Heart left ventricle (tissue), 16 donors: ENCODE measurements at places on chromosomes 3 and 15. TPM values are rescaled to one million over a fixed set of nuclear protein-coding genes. Genes with fewer than 3 reads are reported as not detected.

PSTPIP1 gene
- 2.9 TPM for total RNA-seq

GRCh38 chr3:56303487-56303886 lies 164.8 kb downstream of the ERC2 start:
- peaks cover 5% of the 10 kb centered on the region for H3K4me1 ChIP-seq
- no peaks in the 10 kb centered on the region for H3K36me3 ChIP-seq
- DNase-seq: no peak
- no peaks in the 10 kb centered on the region for H3K27me3 ChIP-seq

DNA sequence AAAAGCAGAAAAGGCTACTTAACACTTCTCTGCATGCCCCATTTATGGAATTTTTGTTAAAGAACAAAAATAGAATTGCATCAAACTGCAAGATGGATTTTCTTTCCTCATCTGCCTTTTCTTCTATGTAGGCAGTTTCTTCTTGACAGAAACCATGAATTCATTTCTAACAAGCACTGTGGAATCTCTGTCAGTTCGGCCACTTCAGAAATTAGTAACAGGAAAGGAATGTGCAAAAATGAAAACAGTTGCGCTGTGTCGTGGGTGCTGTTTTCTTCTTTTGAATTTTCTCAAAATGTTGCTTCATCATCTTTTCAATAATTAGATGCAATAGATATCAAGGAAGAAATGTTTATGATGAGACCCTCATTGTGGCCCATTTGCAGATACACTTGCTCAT lies 151.6 kb downstream of the FOXB1 start:
- no peak overlapping the region for H3K27ac ChIP-seq
- no peaks in the 10 kb centered on the region for H3K4me1 ChIP-seq
- H3K36me3 ChIP-seq: no peaks in the 10 kb centered on the region
- no peak for DNase-seq

GRCh38 chr15:57819646-57820045 lies 113.1 kb downstream of the POLR2M start:
- no peak for DNase-seq
- H3K4me3 ChIP-seq: no peak overlapping the region
- H3K36me3 ChIP-seq: no peaks in the 10 kb centered on the region
- no peak overlapping the region for H3K27ac ChIP-seq
- H3K27me3 ChIP-seq: no peaks in the 10 kb centered on the region
- no peaks in the 10 kb centered on the region for H3K4me1 ChIP-seq

DNA sequence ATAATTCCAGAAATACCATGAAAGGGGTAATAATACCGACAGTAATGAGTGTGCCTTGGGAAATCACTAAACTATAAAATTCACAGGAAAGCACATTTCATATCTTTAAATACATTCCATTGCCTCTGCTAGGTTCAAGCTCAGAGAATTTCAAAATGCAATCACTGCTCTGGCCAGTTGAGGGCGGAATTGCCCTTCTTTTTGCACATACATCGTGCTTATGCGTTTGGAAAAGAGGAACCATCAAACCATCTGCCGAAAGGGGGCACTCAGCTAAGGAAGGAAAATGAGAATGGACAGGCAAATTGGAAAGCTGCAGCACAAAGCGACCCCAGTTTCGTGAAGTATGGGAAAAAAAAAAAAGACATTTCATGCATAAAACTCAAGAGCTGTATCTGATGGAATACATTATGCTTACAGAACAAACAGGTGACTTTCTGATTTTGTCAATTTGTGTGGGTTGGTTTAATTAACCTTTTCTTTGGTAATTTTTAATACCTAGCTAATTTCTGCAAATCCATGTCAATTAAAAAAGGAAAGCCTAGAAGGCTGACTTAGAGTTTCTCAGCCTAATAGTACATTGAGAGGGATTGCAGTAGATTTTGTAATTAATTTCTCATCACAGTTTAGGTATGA lies 61.4 kb downstream of the TUSC7 start:
- H3K36me3 ChIP-seq: no peaks in the 10 kb centered on the region
- H3K27ac ChIP-seq: no peak overlapping the region
- no peaks in the 10 kb centered on the region for H3K4me1 ChIP-seq
- no peak overlapping the region for H3K4me3 ChIP-seq

- H3K4me3 ChIP-seq: no peak overlapping the region
- DNase-seq: no peak
- H3K27me3 ChIP-seq: no peaks in the 10 kb centered on the region
- peaks cover 5% of the 10 kb centered on the region for H3K4me1 ChIP-seq
- no peaks in the 10 kb centered on the region for H3K36me3 ChIP-seq
Measured at GRCh38 chr15:90862964-90863778, 5.2 kb upstream of the FURIN start.

DNA sequence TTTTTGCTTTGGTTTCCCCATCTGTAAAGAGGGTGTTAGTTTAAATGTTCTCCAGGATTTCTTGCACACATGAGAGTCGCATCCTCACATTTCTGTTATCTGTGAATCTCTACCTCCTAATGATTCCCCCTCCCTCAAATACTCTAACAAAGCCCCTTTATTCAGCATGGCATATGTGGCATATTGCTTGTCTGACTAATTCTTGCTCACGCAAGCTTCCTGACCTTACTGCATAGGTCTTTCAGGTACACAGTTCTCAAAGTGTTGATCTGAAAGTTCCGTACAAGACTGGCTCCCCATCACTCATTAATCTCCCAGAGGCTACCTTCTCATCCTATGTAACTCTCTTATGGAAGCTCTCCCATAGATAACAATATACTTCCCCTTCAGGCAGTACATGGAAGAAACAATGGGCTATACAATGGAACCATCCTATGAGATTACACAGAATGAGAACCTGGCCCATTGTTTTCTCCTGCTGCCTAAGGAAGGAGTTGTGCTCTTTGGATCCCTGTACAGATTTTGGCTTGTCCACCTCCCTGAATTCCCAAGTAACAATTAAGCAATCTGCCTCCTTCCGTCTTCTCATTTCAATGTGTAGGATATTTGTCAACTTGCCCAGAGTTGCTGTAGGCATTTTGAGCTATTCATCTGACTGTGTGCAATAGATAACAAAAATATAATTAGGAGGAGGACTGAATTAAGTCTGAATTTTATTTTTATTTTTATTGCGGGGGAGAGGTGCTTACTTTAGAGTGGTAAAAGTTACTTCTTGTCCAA lies 51.0 kb downstream of the PPARG start:
- no peak for DNase-seq
- no peaks in the 10 kb centered on the region for H3K27me3 ChIP-seq
- H3K4me1 ChIP-seq: peaks cover 4% of the 10 kb centered on the region
- H3K36me3 ChIP-seq: no peaks in the 10 kb centered on the region

KCNMB2 gene
- 1.3 TPM for total RNA-seq

DNA sequence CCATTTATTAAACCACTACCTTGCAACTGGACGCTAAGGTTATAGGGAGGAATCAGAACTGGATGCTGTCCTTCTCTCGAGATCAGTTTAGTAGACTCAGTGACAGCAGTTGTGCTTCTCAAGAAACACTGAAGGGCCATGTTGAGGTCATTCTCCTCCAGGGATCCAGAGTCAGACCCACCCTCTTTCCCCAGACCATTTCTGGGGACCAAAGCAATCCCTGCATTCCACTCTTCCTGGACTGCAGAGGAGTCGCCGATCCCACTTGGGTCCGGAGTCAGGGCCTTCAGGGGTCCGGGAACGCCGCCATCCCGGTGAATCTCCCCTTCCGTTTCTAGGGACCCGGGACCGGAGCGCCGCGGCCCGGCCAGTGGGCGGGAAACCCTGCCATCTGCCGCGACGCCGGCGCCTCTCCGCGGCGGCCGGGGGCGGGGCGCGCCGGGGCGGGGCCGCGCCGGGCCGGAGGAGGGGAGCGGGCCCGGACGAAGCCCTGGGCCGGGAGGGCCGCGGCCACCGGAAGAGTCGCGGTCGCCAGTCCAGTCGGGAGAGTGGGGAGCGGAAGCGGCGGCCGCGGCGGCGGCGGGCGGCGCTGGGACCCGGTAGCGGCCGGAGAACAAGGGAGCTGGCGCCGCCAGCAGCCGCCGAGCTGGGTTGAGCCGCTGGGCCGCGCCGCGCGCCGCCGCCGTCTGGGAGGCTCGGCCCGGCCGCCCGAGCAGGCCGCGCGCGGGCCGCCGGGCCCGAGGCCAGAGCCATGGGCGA lies at the start of gene DVL3:
TSS of gene DVL3 (plus strand) at position 493 of the 759 bp plus-strand sequence. CDS start at position 752, 259 bp downstream.
- no peaks in the 10 kb centered on the region for H3K36me3 ChIP-seq
- no peaks in the 10 kb centered on the region for H3K27me3 ChIP-seq
- H3K27ac ChIP-seq: peak within 1 kb of the TSS; percentile 94
- peaks cover 50% of the 10 kb centered on the region for H3K4me1 ChIP-seq

DNA sequence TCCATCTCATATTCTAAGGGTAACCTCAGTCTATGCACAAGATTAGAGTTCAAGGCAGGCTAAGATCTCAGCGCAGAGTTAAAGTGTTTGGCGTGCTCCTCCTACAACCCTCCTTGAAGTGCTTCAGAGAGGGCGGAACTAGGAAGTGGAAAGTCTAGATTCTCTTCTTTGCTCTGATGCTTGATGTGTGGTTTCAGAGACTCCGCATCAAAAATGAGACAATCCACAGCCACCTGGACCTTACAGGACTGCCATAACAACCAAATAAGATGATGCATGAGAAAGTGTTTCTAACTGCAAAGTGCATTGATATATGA lies 161.3 kb upstream of the ATP11B start:
- no peaks in the 10 kb centered on the region for H3K4me1 ChIP-seq
- H3K27ac ChIP-seq: no peak overlapping the region

DISP2 gene
- total RNA-seq: 0.13 TPM

GRCh38 chr15:40064231-40064894 lies 25.4 kb upstream of the SRP14 start:
- DNase-seq: no peak
- H3K36me3 ChIP-seq: peaks cover 4% of the 10 kb centered on the region
- no peak overlapping the region for H3K4me3 ChIP-seq

ANKUB1 gene
- not detected for total RNA-seq

- H3K36me3 ChIP-seq: no peaks in the 10 kb centered on the region
- no peaks in the 10 kb centered on the region for H3K27me3 ChIP-seq
- H3K4me3 ChIP-seq: no peak overlapping the region
- DNase-seq: no peak
Measured at GRCh38 chr15:75199357-75199940, 2.2 kb upstream of the C15orf39 start.

GNAT1 gene
- total RNA-seq: not detected

GRCh38 chr3:184358921-184359350 lies 2.5 kb downstream of the CLCN2 start:
- no peaks in the 10 kb centered on the region for H3K27me3 ChIP-seq
- DNase-seq: no peak
- H3K36me3 ChIP-seq: peaks cover 2% of the 10 kb centered on the region
- no peak overlapping the region for H3K4me3 ChIP-seq
- peaks cover 17% of the 10 kb centered on the region for H3K4me1 ChIP-seq

- no peaks in the 10 kb centered on the region for H3K27me3 ChIP-seq
- H3K36me3 ChIP-seq: no peaks in the 10 kb centered on the region
- no peak overlapping the region for H3K27ac ChIP-seq
- H3K4me3 ChIP-seq: no peak overlapping the region
Measured at GRCh38 chr3:188303286-188303799, 149.4 kb downstream of the LPP start.

- no peak overlapping the region for H3K27ac ChIP-seq
- peaks cover 35% of the 10 kb centered on the region for H3K36me3 ChIP-seq
- no peaks in the 10 kb centered on the region for H3K27me3 ChIP-seq
- peaks cover 17% of the 10 kb centered on the region for H3K4me1 ChIP-seq
Measured at GRCh38 chr3:51705276-51706020, 1.4 kb upstream of the GRM2 start.

CTXN2 gene
- total RNA-seq: not detected

ACOX2 gene
- 41.9 TPM for total RNA-seq

DNA sequence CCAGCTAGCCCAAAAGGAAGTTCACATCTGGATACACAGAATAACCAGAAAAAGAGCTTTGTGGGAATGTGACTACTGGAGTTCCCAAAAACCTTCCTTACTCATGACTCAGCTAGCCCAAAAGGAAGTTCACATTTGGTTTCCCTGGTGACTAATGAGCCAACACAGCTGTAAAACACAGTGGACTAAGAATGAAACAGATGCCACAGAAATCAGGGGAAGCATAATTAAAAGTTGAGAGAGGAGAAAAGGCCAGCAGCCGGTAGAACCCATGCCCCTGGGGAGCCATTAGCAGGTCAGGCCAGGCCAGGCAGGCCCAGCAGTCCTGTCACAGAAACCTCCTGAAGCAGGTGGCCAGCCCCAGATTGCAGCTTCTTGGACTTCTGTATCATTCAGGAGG lies 130.3 kb downstream of the GHSR start:
- no peaks in the 10 kb centered on the region for H3K36me3 ChIP-seq
- peaks cover 93% of the 10 kb centered on the region for H3K4me1 ChIP-seq
- H3K27me3 ChIP-seq: no peaks in the 10 kb centered on the region

DNA sequence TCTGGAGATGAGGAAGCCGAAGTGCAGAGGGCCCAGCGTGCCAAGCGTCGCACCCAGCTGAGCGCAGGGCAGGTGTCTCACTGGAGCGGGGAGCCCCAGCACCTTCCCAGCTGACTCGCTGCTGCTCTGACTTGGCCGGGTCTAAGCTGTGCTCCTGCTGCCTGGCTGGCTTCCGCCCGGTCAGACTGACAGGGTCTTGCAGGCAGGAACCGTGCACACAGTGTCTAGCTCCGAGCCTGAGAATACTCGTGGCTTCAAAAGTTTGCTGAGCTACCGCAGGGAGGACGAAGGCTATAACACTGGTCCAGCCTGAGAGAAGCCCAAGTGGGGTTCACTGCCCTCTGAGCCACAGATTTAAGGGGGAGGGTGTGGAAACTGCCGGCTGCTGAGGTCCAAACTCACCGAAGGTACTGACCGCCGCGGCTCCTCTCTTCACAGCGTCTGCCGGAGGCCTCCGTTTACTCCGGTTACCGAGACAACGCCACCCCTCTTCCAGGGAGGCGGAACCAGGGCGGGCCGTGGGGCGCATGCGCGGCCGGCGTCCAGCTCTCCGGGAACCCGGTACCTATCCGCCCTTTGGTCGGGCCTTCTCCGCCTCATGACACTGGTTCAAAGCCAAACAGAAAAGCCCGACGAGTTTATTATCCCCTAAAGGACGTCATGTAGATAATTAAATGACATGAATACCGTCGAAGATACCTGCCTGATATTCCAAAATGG lies at the start of gene CFAP44:
TSS of gene CFAP44 (minus strand) at position 443 of the 720 bp plus-strand sequence. CDS start 7,829 bp downstream, outside the sequence.
- no peaks in the 10 kb centered on the region for H3K4me1 ChIP-seq
- H3K27ac ChIP-seq: no peak within 1 kb of the TSS
- peak within 1 kb of the TSS; percentile 9 for H3K4me3 ChIP-seq
- peaks cover 10% of the 10 kb centered on the region for H3K36me3 ChIP-seq

CCR4 gene
- not detected for total RNA-seq

DNAJB8 gene
- not detected for total RNA-seq

SLC24A5 gene
- not detected for total RNA-seq

DNA sequence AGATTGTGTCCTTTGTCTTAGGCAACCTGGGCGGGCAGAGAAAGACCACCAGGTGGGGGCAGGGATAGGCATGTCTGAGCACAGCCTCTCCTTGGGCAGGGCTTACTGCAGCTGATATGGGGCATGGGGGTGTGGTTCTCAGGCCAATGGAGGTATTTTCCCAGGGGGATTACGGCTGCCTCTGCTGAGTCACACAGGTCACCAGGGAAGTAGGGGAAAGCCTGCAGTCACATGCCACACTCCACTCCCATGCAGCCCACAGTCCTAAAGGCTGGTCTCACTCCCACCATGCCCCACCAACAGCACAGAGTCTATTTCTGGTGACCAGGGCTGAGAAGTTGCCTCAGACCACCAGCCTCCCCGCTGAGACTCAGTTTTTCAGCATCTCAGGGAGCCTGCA lies 466.4 kb downstream of the DIPK2A start:
- H3K27me3 ChIP-seq: no peaks in the 10 kb centered on the region
- H3K27ac ChIP-seq: no peak overlapping the region
- H3K4me1 ChIP-seq: no peaks in the 10 kb centered on the region
- no peak for DNase-seq
- no peak overlapping the region for H3K4me3 ChIP-seq
